ENCODE measurements at places on chromosomes 1 and 21. TPM values are rescaled to one million over a fixed set of nuclear protein-coding genes. Genes with fewer than 3 reads are reported as not detected.

- DNase-seq = no peak
Measured at GRCh38 chr1:202090994-202091393, 31.7 kb upstream of the GPR37L1 start.

- DNase-seq = peak; percentile 88
Measured at GRCh38 chr1:185733818-185734735, at the start of gene HMCN1. HMCN1 (plus strand) TSS chr1:185734391; CDS start chr1:185734780, 389 bp downstream.

DNA sequence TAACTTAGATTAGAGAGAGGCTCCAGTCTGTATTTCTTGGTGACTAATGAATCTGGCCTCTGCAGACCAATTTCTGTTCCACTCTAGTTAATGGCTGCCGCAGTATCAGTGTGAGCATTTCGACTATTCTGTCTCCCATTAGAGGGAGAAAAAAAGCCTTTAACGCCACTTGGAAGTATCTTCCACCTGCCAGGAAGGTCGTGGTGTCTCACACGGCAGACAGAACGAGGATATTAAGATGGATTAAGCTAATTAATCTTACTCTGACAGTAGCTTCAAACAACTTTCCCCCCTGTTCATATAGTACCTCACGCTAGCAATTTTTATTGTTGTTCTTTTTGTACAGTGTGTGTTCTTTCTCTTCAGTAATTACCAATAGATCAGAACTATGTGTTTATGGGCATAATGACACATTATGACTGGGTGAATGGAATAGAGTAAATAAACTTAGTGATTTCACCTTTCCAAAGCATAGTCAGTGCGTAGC lies 153.8 kb downstream of the ADGRL2 start:
- no peak for DNase-seq

Gene TSPEAR
- total RNA-seq = 0.39 TPM

Gene RBP7
- total RNA-seq = 24.8 TPM

Gene TEX38
- not detected for total RNA-seq

Gene IBA57
- total RNA-seq = 10.5 TPM

Gene MYOG
- not detected for total RNA-seq

Data from left cardiac atrium (tissue), 4 donors.